ENCODE measurements at places on chromosomes 6 and 20.

DNA sequence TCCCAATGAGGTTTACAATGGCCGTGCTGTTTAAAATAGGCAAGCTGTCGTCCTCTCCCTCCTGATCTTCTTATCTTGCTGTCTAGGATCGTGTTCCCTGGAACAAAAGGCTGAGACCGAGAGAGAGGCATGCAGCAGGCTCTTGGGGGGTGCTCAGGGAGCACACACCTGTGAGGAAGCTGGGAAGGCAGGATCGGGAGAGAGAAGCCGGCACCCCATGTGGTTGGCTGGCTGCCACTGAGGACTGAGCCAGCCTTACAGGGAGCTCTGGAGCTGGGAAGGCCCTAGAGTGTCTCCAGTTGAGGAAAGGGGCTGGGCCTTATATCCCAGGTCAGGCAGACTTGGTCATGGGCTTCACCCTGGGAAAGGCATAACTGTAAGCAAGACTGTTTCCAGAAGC, 184.2 kb downstream of the LY86 start:
- no peak for DNase-seq

DNA sequence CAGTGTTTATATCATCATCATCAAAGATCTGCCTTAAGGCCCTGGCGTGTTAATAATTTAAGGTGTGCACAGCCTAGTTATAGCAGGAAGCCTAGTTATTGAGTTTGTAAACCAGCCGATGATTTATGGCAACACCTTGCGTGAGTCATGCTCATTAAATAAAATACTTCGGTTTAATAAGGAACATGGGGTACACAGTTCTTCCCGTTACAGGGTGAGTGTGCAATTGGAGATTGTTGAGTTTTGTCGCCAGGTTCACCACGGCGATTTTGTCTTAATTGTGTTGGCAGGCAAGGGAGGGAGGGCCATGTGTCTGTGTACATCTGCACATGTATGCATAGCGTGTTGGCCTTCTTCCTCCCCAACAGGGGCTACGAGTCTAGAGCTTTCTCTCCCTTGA, 104.0 kb downstream of the TFAP2A start:
- no peak for DNase-seq

- DNase-seq, result no peak
Observed at GRCh38 chr6:168260420-168260987, 59.1 kb downstream of the DACT2 start.

DNA sequence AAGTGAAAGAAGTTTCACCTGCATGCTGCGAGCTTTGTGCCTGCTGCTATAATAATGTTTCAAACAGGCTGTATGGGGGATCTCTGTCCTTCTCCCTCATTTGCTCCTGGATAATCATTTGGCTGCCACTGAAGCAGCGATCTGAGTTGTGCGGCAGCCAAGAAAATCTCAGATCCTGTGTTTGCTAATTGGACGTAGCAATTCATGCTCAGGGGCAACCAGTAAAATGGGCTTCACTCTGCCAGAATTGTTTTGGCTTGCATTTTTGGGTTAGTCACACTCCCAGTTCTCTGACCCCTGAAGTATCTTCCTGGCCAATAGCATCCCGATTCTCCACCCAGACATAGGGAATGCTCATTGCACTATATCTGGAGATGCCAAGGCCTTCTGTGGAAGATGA, 13.7 kb upstream of the STXBP5 start:
- DNase-seq, result no peak

- DNase-seq, result no peak
Observed at GRCh38 chr6:132812756-132813172, 1.6 kb upstream of the RPS12 start.

- DNase-seq, result no peak
Observed at GRCh38 chr6:6556161-6556737, 32.3 kb upstream of the LY86 start.

DNA sequence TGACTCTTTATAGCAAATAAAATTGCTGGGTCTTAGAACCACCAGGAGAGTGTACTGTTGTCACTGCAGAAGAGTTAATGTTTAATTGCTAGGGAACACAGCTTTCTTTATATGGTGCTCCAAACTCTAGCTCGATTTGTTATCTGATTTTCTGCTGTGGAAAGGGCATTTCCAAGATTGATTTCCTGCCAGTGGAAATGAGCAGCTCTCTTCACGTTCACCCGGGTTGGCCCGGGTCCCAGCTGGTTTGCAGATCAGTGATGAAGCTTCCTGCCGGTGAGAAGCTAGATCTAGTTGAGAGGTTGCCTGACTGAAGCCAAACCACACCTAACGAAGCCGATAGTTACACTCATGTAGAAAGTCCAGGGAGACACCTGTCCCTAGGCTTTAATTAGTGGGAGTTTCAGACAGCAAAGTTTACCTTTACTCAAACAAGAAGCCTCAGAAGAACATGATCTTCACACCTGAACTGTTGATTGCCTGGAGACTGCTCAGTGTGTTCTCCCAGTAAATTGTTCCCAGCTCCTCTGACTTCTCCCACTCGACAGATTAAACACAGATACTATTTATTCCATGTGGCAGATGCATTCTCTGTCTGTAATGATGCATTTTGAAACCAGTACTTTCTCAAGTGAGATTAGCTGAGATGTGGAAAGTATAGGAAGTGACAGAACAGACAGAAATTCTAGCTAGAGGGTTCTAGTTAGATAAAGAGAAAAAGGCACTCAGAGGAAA, 27.8 kb downstream of the PAQR8 start:
- DNase-seq, result no peak

DNA sequence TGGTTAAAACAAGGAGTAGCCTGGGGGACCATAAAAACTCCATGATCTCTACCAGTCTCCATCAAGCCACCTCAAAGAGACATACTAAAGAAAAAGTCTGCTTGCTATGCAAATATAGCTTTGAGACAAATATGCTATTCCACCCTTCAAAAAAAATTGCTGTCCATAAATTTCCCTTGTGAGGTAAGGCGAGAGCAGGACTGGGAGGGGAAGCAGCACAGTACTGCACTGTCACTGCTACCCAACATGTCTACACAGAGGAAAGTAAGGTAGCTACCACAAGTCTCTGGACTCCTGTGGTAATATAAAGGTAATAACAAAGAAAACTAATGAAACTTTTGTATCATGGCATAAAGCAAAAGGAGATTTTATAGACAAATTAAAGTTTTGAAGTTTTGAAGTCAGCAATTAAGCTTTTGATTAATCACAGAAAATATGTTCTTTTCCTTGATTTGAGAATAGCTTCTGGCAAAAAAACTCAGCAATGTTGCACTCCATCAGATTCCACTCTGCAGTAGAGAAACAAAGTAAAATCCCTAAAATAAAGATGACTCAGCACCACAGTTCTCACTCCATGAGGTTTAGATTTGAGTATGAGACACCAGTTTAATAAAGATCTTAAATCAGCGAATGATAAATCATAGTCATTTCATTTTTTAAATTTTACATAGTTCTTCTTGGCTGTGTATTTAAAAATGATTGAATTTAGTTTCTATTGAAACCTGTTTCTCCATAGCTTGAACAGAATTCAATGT, 602.4 kb downstream of the COL12A1 start:
- no peak for DNase-seq

- DNase-seq, result no peak
Observed at GRCh38 chr6:159729598-159730331, 2.5 kb downstream of the WTAP start.

DNA sequence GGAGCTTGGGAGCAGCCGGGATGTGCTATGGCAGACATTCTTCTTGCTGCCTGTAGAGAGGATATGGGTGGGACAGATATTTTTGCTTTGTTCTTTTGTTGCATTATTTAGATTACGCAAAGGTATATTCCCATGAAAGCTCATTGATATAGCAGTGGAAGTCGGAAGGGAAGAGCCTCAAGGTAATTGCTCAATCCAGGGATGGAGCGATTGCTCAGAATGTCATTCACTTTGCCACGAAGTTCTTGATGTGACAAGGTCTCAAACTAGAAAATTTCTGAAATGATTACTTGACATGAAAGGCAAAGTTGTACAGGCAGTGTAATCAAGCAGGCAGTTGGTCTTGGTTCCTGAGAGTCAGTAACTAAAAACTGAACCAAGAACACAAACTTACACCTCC, 615.6 kb upstream of the CDH4 start:
- DNase-seq, result no peak

DNA sequence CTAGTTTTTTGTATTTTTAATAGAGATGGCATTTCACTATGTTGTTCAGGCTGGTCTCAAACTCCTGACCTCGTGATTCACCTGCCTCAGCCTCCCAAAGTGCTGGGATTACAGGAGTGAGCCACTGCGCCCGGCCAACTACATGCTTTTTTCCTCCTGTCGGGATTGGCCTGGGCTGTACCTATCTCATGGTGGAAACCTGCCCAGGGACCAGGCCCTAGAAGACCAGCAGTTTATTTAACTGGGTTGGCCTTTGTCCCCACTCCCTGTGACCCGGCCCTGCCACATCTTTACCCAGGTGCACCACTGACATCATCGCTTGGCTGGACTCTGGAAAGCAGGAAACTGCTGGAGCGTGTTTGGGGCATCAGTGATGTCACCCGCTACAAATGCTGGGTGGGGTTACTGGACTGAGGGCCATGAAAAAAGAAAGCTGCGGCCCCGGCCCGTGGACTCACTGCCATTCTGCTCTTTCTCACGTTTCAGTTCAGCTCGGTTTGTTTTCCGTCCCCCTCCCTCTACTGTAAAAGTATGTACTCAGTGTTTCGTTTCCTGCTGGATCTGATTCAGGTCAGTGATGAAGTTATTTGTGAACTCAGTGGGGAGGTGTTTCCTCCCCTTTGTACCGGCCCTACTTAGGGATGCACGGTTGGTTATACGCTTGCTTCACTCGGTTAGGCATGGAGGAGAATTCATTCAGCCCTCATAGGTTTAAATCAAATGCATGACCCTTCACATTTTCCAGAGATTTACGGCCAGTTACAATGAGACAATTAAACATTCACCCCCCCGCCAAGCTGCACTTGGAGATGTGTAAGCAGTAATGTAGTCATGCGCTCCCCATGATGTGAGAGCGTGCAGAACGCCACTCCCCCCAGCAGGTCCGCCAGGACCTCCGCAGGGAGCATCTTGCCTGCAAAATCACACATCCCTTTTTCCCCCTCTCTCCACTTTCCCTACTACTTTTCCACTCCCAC, 179.3 kb downstream of the MTHFD1L start:
- DNase-seq, result no peak

DNA sequence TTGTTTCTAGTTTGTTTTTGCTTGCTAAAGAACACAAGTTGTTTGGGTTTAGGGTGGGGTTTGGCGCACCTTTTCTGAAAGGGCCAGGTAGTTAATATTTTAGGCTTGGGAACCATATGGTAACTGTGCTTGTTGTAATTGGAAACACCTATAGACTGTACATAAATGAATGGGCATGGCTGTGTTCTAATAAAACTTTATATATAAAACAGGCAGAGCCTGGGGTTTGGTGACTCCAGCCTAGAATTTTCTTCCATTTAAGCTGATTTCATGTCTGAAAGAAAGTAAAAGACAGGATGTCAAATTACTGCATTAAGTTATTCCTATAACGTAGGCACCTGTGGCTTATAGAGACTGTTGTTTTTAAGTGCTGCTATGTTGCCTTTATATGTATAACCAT, 36.1 kb upstream of the MAPK13 start:
- no peak for DNase-seq

DNA sequence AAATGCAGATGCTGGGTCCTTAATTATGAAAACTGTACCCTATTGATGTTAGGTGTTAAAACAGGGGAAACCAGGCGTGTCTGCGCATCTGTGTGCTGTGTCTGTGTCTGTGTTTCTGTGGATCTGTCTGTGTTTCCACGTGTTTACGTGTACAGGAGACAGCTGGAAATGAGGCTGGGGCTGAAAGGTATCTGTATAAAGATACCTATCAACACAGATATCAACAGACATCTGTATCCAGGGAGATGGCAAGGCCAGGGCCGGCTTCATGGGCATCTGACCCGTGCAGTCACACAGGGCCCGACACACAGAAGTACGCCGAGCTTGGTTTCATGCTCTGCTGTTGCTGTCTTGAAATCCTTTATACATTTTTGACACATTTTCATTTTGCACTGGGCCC, 48.6 kb downstream of the BMP7 start:
- DNase-seq, result no peak

DNA sequence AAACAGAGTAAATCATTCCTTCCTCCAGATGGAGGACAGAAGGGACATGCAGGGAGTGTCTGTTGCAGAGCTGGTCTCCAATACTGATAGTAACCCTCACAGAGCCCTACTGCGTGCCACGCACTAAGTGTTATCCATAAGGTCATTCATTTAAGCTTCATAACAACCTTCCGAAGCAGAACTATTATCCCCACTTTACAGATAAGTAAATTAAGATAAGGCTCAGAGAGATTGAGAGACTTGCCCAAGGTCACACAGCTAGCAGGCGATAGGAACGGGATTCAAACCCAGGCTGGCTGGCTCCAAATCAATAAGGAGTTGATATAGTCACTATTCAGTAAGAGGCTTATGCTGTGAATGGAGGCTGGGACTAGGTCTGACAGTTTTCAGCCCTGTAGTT, 30.6 kb downstream of the CPNE5 start:
- no peak for DNase-seq

DNA sequence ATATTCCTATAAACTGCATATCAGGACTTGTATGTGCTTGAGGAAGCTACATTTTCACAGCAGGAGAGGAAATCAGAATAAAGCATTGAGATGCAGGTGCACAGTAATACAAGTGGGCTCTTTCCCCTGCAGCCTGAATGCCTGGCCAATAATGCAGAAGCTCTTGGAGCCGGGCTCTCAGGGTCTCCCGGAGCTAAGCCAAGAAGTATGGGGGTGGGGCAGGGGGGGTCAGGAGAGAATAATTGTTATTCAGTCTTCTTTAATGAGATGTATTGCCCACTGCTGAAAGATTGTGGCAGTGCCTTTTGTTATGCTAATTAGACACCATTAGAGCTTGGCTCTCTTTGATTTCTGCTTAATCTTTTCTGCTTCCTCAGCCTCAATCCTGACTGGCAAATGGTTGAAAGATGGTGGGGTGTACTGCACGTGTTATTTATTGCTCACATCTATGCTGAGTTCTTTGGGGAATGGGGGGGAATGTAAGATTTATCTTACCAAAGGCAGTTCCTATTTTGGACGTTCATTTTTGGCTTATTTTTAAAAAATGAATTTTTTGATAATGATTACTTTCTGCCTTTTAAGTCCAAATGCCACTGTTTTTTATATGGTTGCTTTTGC, 407.6 kb upstream of the SOX4 start:
- no peak for DNase-seq

GRCh38 chr6:78867020-78867369, 356 bp upstream of the IRAK1BP1 start:
- DNase-seq, result no peak

GRCh38 chr6:122801397-122801796, 12.3 kb downstream of the SMPDL3A start:
- no peak for DNase-seq

DNA sequence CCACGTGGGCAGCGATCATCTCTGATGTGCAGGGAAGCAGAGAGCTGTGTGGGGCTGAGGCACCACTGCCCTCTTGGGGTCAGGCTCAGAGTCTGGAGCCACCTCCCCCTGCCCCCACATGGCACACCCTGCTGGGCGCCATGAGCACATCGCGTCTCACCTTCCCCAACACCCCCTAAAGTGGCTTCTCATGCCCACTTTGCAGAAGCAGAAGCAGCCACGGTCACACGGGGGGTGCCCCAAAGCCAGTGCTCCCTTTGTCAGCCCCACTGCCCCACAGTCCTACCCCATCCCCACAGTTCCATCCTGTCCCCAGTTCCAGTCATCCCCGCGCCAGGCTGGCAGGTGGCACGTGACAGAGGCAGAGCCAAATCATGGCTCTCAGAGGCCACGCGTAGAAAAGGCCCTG, 19.5 kb downstream of the SDCBP2 start:
- no peak for DNase-seq
